ENCODE measurements at places on chromosomes 6 and 20. TPM values are rescaled to one million over a fixed set of nuclear protein-coding genes. Genes with fewer than 3 reads are reported as not detected.

Gene THEMIS
- 0.34 TPM for total RNA-seq

GRCh38 chr20:23569570-23569969 lies 1.3 kb upstream of the CST9L start:
- no peak for DNase-seq

Gene SH3BGRL2
- total RNA-seq: 9.5 TPM

GRCh38 chr20:22825546-22825945 lies 209.6 kb upstream of the SSTR4 start:
- no peak for DNase-seq

Gene SOX4
- total RNA-seq: 74.7 TPM

Gene FOXC1
- 5.8 TPM for total RNA-seq

Measured in ovary (tissue), 10 donors.